Stimulated activated CD4-positive, alpha-beta T cell treated with anti-CD3 and anti-CD28 coated beads, TNF-alpha, amount 100 ng/mL, for 1 hour (primary cell): ENCODE measurements at places on chromosomes 2 and 18.

DNA sequence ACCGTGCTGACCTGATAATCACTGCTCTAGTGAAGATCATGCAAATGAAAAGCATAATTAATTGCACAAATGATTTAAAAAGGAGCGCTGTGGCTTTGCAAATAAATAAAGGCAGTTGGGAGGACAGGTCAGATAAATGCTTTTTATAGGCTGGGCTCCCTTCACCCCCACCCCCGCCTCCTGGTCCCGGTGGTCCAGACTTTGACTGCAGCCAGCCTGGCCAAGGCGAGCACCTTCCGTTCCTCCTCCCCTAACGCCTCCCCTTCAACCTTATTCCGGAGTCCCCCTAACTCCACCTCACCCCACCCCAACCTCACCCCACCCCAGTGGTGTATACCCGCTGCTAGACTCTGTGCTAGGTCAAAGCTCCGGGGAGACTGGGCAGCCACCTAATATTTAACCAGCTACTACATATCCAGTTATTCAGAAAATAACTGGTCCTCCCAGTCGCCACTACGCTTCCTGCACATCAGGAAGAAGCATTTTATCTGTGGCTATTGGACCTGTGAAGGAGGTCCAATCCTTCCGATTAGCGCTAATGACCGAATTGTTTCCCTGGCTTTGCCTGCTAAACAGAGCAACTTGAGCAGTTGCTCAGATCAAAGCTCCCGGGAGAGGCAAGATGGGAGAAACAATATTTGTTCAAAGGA lies 3.7 kb upstream of the SP9 start:
- no peak for DNase-seq

- DNase-seq = no peak
Observed at GRCh38 chr2:212173756-212174510, 364.7 kb downstream of the ERBB4 start.

DNA sequence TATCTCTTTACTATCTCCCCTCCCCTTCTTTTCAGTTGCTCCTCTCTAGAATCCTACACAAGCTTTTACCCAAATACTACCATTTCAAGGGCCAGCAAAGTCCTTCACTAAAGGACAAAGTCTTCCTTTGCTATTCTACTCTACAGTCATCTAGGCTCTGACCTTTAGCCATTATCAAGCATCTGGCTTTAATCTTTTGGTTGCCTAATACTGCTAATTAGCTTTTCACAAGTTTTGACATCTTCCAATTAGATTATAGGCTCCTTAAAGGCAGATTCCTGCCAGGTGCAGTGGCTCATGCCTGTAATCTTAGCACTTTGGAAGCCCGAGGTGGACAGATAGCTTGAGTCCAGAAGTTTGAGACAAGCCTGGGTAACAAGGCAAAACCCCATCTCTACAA lies 194.4 kb downstream of the SH3BP4 start:
- DNase-seq = no peak

DNA sequence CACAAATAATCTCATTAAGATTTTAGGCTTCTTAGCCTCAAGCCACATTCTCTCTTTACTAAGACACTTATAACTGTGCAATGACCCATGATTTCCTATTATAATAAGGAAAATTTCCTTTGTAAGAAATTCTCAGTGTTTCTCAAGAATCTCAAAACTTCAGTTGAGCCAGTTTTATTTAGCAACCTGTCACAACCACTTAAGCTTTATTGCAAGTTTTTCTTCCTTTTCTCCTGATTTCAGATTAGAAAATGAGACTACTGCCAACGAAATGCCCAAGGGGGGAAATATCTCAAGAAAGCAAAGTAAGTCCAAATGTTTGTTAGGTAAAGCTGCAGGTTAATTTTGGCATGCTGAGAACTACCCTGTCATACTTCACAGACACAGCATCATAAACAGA lies 178.5 kb downstream of the THADA start:
- no peak for DNase-seq

- DNase-seq = no peak
Observed at GRCh38 chr2:114040826-114041225, 150.9 kb downstream of the ACTR3 start.

GRCh38 chr2:178350051-178350450 lies 100.9 kb downstream of the PRKRA start:
- DNase-seq = no peak

DNA sequence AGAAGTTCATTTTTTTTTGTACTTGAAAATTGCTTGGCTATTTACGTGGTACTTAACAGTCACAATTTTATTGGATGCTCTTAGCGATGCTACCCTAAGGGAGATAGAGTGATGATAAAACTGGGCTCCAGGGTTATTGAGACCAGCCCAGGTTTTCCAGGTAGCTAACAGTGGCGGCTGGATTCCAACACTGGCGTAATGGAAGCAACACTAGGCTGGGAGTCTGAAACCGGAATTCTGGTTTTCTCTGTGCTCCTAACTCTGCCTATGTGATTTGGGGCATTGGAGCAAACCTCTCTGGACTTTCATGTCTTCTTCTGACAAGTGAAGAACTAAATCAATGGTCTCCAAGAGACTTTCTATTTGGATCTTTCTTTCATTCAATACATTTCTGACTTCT lies 9.4 kb upstream of the GALNT14 start:
- DNase-seq = no peak

DNA sequence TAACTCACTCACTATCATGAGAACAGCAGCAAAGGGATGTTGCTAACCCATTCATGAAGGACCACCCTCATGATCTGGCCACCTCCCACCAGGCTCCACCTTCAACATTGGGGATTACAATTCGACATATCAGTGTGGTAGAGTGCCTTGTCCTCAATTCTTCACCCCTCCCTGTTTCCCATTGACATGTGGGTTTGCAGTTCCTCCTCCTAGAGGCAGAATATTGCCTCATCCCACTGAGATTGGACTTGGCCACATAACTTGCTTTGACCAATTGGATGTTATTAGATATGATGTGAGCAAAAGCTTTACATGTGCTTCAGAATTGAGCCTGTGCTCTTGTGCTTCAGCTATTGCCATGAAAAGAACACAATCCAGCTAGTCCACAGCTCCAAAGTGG lies 217.0 kb upstream of the CXCR4 start:
- DNase-seq = no peak

GRCh38 chr2:122754561-122754960 lies 999.1 kb downstream of the TSN start:
- no peak for DNase-seq

- DNase-seq = no peak
Observed at GRCh38 chr2:225599856-225600255, 200.3 kb downstream of the NYAP2 start.

DNA sequence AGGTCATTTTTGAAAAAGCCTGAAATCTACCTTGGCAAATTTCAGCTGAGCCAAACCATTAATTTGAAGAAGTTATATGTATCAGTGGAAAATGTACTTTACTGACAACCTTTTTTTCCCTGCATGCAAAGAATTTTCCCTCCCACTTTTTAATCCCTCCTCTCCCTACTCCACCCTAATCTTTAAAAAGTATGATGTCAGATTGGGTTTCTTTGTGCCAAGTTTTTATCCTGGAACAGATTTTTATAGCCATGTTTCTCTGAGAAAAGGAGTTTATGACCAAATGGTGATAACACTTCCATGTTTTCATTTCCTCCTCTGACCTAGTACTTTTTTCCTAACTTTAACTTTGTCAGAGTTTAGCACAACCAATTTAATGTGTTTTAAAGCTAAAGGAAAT lies 250.3 kb upstream of the FOSL2 start:
- no peak for DNase-seq

- no peak for DNase-seq
Observed at GRCh38 chr2:224670203-224670602, 46.0 kb downstream of the CCDC195 start.

GRCh38 chr2:128593879-128594650 lies 275.4 kb upstream of the HS6ST1 start:
- DNase-seq = no peak

DNA sequence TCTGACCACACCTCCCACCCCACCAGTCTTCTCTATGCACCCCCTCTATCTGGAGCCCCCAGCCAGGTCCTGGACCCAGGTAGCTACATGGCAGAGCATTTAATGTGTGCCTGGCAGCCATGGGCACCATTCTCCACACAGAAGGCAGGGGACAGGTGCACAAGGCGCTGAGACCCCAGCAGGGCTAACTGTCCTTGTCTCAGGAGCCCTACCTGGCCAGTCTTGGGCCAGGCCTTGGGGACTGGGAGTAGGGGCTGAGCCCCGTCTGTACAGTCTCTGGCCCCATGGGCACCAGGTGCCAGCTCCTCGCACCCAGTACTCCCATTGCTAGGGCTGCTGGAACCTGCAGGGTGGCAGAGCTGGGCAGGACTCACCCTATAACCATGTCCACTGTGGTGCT lies 2.9 kb downstream of the GNLY start:
- DNase-seq = no peak

GRCh38 chr18:10524507-10525370 lies 1.1 kb upstream of the NAPG start:
- no peak for DNase-seq

- no peak for DNase-seq
Observed at GRCh38 chr2:190811811-190812210, 68.8 kb upstream of the GLS start.

- DNase-seq = no peak
Observed at GRCh38 chr2:20496076-20496872, 49.4 kb downstream of the RHOB start.

DNA sequence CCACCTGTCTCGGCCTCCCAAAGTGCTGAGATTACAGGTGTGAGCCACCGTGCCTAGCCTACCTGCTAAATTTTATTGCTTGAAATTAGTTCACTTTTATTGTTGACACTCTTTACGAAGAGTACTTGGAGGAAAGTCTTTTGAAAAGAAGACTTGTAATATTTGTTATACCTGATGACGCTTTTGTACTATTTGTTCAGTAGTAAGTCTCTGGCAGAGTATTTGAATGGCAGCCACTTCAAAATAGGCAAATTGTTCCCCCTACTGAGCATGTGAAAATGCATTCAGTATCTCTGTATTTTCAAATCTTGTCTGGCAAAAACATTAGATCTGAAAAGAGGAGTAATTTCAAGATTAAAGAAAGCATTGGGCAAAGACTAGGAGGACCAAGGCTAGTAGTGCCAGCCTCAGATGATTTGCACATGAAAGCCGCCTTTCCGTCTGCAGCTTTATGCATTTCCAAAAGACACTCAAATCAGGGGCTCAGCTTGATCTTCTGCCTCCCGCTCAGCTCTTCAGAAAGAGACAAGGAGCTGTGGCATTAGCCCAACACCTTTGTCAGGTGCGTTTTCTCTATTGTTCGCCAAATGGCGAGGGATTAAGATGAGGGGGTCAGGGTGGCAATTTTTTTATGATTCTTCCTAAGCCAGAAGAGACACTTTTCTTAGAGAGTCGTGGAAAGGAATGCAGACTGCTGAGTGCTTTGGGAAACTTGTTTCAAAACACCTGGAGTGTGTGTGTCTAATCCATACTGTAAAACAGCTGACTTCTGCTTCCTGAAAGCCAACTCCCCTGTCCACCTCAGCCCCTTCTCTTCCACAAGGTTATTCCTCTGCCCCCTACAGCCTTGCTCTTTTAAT lies 18.8 kb upstream of the FOXI3 start:
- no peak for DNase-seq

DNA sequence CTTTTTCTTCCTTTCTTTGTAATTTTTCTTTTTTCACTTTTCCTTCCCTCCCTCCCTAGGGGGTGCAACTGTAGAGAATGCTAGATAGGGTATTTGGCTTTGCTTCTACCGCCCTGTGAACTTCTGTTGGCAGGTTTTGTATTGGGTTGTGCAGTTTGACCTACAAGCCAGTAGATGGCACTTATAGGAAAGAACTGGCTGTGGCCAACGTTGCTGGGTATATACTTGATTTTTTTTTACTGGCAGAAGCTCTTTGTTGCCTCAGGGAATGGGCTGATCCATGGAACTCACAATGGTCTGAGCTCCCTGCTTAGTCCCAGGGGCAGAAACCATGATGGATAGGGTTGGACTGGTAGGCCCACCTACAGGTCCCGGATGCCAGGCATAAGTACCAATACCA lies 1019.5 kb upstream of the LRRTM1 start:
- no peak for DNase-seq

GRCh38 chr2:183093857-183094657 lies 15.5 kb downstream of the DUSP19 start:
- DNase-seq = no peak

DNA sequence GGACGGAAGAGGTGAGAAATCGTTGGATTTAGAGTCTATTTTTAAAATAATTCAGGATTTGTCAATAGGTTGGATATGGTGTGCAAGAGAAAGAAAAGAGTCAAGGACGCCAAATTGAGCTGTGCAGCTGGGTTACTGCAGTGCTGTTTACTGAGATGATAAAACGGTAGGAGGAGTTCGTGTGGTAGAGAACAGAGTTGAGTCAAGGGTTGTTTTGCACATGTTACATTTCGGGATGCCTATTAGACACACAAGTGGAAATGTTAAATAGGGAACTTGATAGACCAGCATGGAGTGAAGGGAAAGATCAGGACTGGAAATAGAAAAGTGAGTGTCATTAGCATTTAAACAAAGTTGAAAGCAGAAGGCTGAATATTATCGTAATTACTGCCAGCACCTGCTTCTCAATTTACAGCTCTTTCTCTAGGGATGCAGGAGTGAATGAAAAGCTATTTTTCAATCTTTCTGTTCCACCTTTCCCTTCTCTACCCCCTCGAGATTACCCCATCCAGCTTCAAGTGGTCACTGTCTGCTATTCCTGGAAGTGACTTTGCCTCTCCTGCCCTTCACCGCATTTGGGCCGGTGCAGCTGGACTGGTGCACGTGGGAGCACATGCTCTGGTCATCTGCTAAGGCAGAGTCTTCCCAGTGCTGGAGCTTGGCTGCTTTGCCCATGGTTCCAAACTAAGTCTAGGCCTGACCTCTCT lies 30.3 kb downstream of the GPR75 start:
- DNase-seq = no peak

- no peak for DNase-seq
Observed at GRCh38 chr2:98394595-98395153, 48.4 kb downstream of the CNGA3 start.

DNA sequence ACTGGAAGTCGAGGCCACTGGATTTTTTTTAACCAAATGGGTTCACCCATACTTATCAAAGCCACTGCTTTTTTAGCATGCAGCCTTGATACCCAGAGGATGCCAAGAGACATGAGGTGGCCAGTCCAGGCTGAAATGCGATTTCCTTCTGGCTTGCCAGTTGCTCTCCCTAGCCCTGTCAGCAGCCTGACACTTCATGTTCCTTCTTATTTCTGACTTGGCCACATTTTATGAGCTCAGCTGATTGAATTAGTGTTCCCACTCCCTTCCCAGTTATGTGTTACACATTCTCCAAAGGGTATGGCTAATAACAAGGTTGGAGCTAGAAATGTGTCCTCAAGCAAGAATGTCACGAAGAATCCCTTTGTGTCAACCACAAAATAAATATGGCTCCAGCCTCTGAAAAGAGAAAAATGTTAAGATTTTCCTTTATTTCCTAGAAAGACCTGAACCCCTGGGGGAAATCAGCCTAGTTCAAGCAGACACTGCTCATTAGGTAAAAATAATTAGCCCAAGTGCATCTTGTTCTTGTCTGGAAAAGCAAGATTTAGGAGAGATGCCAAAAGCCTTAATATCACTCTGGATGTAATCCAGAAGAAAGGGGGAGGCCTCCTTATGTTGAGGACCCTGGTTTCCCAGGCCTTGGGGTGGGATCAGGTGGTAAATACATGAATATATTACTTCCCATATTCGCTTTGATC lies 121.7 kb upstream of the TACR1 start:
- DNase-seq = no peak

- no peak for DNase-seq
Observed at GRCh38 chr2:152539424-152539823, 177.8 kb downstream of the PRPF40A start.
